ENCODE measurements at places on chromosomes 1 and 21.

DNA sequence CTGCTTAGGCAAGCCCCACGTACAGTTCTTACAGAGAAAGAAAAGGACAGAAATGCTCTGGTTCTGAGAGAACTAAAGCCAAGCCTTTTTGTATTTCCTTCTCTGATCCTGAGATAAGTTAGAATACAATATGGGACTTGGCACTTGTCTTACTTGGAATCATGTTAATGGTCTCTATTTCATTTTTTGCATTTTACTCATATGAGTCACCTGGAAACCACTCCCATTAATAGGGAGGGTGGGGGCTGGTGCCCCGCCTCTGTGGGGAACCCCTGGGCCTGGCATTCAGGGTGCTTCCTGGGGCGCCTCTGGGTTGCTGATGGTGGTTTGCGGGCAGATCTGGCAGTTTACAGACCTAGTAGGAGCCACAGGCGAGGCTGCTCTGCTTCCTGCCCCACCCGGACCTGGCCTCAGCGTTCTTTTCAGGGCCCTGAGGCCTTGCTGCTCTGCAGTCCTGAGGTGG lies 26.7 kb downstream of the TSPAN2 start:
- DNase-seq: no peak

- no peak for DNase-seq
Measured at GRCh38 chr1:228508840-228509415, 21.7 kb downstream of the RNF187 start.

DNA sequence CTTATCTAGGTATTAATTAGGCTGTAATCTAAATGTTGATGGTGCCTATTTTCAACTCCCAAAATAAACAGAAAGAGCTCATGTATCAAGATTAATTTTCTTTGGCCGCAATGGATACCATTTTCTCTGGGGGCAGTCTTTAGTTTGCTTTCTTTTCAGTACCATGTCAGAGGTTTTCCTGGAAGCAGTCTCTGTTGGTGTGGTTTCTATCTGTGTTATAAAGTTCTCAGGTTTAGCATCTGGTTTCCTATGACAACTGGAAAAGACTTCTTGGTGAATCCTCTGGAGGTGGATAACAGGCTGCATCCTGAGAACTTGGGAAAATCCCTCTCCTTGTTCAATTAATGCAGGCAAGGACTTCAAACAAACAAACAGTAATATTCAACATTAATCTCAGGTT lies 38.7 kb upstream of the BATF3 start:
- DNase-seq: no peak

- DNase-seq: no peak
Measured at GRCh38 chr1:94636624-94637023, 95.1 kb upstream of the F3 start.

DNA sequence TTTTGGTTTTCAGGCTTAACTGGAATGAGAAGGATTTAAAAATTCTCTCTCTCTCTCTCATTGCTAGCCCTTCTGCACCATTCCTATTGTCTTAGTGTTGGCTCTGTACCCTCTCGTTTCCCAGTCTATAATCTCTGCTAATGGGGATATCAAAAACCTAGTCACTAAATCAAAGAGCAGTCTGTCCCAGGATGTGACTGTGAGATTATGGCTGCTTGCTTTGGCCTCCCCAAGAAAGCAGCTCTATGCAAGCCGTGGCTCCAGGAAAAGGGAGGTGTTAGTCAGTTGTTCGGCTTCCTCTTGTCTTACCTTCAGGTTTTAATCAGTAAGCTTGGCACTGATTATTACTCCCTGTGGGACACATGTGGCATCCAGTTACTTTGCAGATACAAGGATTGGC lies 468.8 kb downstream of the USP25 start:
- no peak for DNase-seq

GRCh38 chr1:92759361-92759760 lies 25.5 kb downstream of the EVI5 start:
- DNase-seq: no peak

Data from urinary bladder (tissue), 4 donors.